CD14-positive monocyte (primary cell): ENCODE measurements at places on chromosomes 4 and X.

DNA sequence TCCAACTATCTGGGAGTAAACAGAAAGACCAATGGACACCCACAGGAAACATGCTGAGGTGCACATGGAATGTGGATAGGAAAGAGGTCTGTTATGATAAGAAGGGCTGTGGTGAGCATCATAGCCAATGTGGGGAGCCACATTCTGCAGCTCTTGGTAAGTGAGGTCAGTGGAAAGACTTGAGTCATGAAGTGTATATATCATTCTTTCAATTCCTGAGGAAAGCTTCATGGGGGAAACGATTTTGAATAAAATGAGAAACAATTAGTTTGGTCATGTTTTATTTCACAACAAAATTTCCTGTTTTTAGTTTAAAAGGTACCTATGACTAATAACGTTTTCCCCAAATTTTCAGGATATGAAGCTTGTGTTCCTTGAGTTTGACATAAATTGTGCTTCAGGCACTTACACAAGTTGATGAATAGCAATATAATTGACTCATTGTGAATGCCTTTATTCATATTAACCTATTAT, 41.4 kb upstream of the RASSF6 start:
- peak; percentile 28 for DNase-seq

GRCh38 chrX:9789555-9789954, 3.3 kb downstream of the SHROOM2 start:
- no peak for DNase-seq

DNA sequence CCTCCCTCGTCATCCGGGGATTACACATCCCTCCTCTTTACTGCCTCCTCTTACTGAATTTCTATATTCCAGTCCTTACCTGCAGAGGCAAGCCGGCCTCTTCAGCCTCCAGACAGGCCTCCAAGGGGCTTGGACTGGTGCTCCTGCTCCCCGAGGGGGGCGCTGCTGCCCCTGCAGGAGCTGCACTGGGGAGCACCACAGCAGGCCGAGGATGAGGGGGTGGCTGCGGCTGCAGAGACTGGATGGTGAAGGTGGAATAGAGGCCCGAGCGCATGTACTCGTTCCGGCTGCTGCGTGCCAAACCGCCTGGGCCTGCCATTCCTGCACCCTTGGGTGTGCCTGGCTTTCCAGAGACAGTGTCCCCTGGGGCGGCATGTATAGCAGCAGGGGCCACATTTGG, 9.1 kb upstream of the CFP start:
- DNase-seq: no peak

DNA sequence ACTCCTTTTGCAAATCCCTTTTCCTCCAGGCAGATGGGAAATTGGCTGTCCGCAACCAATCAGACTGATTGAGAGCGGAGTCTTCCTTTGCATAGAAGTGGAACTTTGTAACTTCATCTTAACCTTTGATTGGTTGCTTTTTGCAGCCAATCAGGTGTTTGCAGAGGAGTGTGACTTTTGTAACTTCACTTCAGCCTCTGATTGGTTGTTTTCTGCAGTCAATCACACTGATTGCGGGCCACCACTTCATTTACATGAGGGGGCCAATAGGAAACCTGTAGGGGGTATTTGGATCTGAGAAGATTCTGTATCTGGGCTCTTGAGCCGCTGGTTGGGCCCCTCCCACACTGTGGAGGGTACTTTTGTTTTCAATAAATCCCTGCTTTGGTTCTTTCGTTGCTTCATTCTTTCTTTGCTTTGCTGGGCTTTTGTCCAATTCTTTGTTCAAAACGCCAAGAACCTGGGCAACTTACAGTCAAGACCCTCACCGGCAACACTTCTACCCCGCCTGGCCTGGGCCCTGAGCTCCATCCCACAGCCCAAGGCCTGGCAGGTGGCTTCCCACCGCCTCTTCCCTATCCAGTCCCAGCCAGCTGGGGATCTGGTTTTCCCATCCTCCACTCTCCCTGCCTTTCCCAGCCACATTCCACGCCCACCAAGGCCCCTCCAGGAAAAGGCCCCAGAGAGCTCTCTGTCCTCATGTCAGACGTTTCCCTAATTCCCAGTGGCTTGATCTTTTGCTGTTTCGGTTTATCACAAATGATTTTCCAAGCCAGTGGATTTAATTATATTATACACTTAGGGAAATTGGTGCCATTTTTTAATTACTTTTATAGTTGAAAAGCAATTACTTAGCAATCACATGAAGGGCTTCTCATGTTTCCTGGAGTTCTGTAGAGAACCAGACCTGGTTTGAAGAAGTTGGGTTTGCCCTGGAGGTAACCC, 110.2 kb upstream of the STX18 start:
- no peak for DNase-seq

GRCh38 chr4:140686796-140687195, 69.4 kb downstream of the TBC1D9 start:
- DNase-seq: no peak

DNA sequence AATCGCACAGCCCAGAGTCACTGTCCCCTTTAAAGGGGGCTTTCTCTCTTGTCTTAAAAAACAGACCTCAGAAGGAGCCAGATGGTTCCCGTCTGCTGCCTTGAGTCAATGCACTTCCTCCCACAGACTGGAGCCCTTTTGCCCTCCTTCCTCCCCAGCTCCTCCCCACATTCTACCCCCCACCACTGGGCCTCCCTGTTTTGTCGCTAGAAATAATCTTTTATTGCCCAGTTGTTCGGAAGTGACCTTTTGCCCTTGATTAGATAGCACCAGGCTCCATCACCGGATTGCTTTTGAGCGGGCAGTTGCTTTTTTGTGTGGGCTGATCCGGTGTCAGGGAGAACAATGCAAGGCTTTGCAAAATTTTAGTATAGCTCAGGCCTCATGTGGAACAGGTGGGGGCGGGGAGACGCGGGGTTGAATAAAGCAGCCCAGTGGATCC, 47.7 kb downstream of the SPRY1 start:
- DNase-seq: peak; percentile 35

DNA sequence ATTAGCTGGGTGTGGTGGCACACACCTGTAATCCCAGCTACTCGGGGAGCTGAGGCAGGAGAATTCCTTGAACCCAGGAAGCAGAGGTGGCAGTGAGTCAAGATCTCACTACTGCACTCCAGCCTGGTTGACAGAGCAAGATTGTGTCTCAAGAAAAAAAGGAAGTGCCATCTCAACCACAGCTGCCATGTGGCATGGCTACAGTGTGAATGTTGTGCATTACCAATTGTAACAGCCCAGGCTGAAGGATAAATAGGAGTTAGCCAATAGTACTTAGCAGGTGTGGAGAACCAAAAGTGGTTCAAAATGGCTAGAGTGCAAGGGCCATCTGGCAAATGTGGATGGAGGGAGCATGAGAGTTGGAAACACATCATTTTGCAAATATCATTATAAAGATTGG, 28.9 kb downstream of the SLC25A5 start:
- peak; percentile 11 for DNase-seq

DNA sequence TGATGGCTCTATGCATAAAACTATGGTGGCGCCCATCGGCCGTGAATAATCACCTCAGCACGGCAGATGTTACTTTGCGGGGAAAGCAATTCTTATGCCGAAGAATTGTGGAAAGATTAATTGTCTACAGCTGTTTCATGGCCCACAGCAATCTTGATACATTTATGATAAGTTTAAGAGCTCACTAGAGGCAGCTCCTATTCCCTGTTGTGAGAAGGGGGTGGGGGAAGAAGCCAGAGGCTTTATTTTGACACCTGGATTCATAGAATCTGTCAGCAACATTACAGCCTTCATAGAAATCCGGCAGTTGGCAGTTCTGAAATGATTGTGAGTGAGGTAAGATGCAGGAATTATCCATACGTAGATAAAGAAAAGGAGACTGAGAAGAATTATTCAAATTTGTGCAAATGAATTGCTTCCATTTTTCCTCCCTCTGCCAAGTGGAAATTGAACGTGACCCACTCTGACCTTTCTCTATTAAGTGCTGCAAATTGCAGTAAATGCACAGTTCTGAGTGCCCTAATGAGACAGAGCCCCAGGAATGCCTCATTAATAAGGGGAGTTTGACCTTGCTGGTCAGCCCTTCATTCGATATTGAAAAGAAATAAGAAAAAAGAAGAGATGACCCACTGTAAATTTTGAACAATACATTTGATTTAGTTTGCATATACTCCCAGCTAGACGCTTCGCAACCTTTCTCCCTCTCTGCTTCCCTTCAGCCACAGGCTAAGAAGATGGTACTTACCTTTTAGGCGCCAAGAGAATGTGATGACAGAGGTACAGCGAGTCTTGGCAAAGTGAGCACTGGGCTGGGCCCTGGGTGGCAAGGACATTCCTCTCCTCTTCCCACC, 188.8 kb downstream of the GPAT3 start:
- no peak for DNase-seq

DNA sequence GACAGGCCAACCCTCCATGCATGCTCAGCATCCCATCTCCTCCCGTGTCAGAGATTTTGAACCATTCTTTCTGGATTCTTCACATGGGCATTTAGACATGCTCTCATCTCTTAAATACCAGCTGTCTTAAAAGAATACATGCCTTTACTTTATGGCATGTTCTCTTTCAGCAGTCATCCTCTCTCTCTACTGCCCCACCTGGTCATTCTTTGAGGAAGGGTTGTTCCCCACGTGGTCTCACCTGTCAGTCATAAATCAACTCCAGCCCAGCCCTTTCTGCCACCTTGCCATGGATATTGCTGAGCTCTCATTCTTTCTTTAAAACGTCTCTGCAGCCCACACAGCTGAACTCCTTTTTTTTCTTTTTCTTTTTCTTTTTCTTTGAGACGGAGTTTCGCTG, 111.3 kb downstream of the ARHGAP10 start:
- no peak for DNase-seq

DNA sequence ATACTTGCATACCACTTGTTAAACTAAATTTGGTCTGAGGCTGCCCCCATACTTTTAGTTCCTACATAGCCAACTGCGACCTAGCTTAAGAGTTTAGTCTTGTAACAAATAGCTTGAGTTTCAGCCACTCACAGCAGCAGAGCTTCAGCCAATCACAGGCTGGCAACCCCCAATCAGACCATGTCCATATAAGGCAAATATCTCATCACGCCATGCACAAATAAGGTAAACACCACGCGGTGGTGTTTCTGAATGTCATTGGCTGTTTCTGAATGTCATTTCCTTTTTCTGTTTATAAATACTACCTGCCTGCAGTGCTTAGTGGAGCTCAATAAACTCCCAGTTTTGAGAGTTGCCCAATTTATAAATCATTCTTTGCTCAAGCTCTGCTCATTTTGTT, 143.1 kb upstream of the MAD2L1 start:
- no peak for DNase-seq

DNA sequence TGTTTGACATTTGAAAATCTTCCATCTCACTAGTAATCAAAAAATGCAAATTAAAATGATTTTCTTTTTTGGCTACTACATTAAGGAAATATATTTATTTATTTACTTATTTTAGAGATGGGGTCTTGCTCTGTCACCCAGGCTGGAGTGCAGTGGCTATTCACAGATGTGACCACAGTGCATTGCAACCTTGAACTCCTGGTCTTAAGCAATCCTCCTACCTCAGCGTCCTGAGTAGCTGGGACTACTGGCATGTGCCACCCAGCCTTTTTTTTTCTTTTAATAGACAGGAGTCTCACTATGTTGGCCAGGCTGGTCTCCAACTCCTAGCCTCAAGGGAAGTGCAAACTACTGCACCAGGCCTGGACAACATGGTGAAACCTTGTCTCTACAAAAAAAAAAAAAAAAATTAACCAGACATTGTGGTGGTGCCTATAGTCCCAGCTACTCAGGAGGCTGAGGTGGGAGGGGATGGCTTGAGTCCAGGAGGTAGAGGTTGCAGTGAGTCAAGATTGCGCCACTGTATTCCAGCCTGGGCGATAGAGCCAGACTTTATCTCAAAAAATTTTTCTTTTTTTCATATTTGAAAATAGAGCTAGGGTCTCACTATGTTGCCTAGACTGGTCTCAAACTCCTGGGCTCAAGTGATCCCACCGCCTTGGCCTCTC, 4.4 kb upstream of the SMIM14 start:
- DNase-seq: no peak
